ENCODE measurements at places on chromosomes 12 and 14.

- no peak for DNase-seq
Measured at GRCh38 chr12:109729371-109729781, 15.8 kb downstream of the FAM222A start.

DNA sequence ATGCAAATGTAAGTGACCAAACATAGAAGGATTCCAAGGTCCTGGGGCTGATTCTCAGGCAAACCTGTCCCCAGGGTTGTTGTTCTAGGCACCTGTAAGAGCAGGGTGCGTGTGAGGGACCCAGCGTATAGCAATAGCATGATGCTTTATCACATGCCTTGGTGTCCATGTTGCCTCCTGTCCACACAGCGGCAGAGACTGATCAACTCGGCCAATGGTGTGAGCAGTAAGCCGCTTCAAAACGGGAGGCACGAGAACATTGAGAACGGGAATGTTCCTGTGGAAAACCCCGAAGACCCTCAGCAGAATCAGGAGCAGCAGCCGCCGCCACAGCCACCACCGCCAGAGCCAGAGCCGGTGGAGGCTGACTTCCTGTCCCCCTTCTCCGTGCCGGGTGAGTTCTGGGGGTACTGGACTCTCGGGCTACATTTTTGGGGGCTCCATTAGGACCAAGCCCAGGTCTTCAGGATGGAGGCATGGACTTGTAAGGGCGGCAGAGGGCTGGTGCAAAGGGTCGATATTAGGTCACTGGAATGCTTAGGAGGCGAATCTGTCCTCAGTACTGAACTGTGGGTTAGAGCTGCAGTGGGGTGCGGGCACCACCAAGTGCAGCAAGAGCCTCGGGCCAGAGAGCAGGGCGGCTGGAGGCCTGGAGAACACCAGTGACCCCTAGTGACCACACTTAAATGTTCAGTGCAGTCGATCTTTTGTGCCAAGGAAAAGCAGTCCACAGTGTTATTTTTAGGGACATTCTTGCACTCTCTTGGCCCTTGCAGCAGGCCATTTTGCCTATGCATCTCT lies 57.2 kb upstream of the RIN3 start:
- DNase-seq: peak; percentile 14

DNA sequence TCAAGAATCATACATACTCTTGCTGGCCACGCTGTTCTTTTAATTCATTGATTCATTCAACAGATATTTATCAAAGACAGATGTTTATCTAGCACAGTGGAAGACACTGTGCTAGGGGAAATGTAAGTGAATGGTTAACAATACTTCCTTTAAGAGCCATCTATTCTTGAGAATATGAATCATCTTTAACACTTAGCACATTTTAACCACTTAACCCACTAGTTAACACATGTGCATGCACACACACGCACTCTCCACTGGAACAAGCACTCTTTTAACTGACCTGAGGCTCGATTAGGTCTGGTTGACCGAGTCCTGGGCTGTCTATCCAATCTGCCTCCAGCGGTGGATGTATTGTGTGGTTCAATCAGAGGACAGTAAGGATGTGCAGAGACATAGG lies 34.6 kb downstream of the LMNTD1 start:
- DNase-seq: no peak

DNA sequence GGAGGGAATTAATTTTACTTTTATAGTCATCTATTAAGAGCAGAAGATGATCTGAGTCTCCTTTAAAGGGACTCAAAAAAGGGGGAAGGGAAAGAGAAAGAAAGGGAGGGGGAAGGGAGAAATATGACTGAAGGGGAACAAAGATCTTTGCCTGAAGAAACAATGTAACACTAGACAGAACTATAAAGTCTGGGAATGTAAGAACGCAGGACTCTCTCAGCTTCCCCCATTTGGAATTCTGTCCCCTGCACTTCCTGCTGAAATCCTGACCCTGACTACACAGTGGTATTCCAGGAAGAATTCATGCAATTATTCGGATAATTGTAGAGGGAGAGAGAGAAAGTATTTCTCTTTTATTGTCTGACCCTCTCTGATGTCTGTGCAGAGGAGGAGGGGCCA lies 8.6 kb upstream of the HOXC11 start:
- no peak for DNase-seq

DNA sequence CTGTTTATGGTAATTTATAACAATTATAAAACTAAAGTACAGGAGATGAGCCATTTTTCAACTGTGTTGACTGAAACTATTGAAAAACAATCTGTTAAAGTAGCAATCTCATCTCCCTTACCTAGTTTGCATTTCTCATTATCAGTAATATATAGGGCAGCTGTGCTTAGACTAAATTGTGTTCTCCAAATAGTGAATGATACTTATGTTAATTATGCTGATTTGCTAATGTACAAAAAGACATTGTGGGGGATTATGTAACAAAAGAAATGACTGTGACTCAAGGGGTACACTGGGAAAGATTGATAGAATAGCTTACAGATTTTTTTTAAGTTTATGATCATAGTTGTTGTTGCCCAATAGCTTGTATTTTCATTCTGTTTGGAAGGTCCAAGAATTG lies 207.7 kb downstream of the FUT8 start:
- no peak for DNase-seq

GRCh38 chr12:34406996-34407300 lies 384.7 kb downstream of the ALG10 start:
- DNase-seq: no peak

DNA sequence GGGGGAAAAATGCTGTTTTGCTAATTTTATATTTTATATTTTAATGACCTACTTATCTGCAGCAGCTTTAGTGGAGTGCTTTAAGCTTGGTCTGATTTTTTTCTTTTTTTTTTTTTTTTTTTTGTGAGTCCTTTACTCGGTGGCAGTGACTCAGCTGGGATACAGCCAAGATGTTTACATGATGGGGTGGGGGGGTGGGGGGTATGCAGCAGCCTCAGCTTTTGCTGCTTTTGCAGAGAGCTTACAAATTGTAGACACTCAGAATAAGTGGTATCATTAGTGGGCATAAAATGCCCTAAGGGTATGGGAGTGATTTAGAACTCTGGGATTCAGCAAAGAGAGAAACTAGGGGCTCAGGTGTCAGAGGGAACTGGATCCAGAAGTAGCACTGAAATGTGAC lies 38.2 kb upstream of the ARHGAP5 start:
- no peak for DNase-seq

DNA sequence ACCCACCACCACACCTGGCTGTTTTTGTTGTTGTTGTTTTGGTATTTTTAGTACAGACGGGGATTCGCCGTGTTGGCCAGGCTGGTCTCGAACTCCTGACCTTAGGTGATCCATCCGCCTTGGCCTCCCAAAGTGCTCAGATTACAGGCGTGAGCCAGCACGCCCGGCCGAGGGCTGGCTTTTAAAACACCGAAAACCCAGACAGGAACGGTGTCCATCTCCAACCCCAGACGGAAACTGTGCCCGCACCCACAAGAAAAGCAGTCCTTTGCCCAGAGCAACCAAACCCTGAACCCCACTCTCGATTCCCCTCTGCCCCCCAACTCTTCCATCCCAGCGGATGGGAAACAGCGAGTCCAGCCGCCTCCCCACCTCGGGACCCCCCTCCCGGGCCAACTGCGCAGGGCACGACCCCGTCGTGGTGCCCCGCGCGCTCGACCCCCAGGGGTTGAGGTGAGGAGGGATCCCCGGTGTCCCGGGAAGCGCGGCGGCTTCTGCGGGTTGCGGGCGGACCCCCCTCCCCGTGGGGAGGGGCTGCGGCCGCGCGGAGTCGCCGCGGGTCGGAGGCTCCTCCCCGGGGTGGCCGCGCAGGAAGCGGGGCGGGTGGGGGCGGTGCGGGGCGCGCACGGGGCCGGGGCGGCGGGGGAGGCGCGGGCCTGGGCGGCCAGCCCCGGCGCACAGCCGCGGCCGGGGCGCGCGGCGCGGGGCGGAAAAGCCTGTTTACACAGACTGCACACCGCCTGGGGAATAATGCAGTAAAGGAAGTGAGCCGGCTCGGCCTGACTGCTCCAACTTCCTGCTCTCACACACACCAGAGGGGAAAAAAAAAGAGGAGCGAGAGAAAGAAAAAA lies at the start of gene ELK3:
TSS of gene ELK3 (plus strand) at position 651 of the 851 bp plus-strand sequence.
- peak; percentile 67 for DNase-seq

- DNase-seq: no peak
Measured at GRCh38 chr12:105882404-105882803, 256.4 kb downstream of the NUAK1 start.

DNA sequence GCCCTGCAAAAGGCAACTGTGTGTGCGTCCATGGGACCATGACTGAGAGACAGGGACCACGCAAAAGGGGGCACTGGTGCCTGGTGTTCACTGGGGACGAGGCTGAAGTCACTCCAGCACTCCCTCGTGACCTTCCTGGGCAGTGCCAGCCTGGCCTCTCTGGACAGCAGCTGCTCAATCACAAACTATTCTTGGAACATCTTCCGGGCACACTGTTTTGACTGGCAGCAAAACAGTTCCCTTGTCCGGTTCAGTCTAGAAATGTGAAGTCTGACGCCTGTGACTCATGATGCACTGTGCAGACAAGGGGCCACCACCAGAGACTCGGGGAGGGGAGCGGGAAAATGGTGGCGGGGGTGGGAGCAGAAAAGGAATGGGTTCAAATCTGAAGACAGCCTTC lies 20.8 kb downstream of the SNRNP35 start:
- no peak for DNase-seq

GRCh38 chr14:80933282-80933681 lies 8.3 kb downstream of the CEP128 start:
- DNase-seq: no peak

DNA sequence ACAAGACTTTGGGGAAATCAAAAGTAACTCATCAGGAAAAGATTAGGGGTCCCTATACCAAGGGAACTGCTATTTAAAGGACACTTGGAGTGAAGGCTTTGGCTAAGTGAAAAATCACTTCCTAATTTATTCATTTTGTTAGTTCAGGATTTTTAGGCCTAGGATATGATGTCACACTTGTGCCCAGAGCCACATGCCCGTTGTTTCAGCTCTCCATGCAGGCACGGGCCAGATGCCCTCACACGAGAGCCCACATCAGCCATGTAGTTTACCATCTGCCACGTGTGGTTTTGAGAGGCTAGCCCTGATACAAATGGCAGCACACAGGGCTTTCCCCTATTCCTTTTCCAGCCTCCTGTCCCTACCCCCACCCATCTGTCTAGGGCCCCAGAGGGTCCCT lies 11.9 kb upstream of the LRP1-AS start:
- no peak for DNase-seq

DNA sequence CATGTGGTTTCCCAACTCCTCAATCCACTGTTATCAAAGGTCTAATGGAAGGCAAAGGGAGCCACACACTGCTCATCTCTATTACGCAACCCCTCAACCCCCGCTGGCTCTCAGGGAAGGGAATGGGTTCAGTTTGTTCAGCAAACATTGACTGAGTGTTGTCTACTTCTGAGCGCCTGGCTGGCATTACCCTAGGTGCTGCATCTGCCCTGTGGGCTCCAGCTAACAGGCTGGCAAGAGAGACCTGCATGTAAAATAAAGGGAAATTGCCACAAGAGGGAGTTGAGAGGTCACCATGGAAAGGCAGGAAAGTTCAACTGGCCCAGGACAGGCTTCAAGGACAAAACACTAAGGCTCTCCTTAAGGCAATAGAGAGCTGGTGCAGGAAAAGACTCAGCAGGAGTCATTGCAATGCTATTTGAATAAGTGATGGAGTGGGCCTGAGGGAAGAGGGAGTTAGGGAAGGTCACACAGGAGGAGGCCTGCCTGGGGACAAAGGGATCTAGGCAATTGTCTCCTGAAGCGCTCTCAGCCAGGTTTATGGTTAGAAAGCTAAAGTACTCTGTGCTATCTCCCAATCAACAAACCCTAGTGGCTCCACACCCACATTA lies 5.5 kb upstream of the ZNF740 start:
- DNase-seq: peak; percentile 32

GRCh38 chr12:128820723-128821432 lies 2.9 kb downstream of the SLC15A4 start:
- DNase-seq: peak; percentile 33

DNA sequence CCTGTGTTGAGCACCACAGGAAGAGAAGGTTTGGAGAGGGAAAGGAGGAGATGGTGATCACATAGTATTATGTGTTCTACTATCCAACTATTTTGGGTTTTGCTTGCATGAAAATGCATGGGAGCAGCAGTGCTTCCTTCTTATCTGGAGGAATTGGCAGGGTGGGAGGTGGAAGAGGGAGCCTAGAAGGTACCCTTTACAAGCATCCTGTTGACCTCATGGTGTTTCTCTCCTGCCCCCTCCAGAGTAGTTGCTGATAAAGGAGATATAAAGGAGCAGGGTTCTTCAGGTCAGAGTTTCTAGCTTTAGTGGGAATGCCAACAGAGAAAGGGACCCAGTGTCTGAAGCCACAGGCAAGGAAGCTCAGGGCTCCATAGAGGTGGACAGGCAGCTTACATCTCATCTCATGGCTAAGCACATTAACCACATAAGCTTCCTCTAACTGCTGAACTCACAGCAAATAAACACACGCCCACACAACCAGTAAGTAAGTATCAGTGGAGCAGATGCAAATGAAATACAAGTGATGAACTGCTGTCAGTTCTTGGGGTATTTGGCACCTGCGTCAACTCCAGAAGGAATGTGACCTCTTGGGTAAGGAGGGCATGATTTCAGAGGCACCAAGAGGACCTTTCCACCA lies 174.2 kb upstream of the SLC38A2 start:
- peak; percentile 7 for DNase-seq

DNA sequence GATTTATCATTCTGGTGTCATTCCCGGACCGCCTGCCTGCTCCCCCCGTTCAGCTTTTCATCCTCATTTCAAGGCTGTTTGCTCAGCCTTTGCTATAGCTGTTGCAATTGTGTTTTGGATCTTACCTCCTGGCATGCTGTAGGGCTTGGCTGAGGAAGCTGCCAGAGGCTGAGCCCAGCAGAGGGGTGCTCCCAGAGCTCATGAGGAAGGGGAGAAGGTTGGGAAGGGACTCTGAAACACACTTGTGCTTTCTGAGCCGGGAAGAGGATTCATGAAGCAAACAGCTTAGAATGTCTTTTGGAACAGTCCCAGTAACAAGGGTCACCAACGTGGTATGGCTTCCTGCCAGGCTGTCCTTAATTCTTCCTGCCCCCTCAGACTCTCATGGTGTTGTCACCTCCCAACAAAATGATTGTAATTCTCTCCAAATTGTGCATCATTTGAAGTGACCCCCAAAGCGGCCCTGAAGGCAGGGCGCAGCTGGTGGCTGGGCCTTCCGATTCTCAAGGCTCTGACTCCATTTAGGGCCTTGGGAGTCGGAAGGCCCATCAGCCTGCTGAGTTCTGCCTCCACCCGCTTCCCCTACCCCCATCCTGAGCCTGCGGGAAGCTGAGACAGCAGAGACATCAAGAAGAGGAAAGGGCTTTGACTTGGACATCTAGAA lies 111.9 kb upstream of the ARHGAP5 start:
- DNase-seq: no peak

GRCh38 chr12:46208370-46208769 lies 60.5 kb downstream of the SLC38A1 start:
- no peak for DNase-seq

GRCh38 chr14:106691601-106692291 lies 1165.4 kb downstream of the TMEM121 start:
- peak; percentile 67 for DNase-seq

DNA sequence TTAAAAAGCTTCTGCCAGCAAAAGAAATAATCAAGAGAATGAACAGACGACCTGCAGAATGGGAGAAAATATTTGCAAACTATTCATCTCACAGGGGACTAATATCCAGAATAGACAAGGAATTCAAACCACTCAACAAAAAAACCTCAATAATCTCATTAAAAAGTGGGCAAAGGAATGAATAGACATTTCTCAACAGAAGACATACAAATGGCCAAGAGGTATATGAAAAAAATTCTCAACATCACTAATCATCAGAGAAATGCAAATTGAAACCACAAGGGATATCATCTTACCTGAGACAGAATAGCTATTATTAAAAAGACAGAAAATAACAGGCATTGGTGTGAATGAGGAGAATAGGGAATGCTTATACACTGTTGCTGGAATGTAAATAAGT lies 270.0 kb downstream of the DACT1 start:
- DNase-seq: no peak
